Stimulated activated naive CD8-positive, alpha-beta T cell treated with anti-CD3 and anti-CD28 coated beads, Interleukin-15, amount 100 ng/mL, for 72 hours (primary cell): ENCODE measurements at places on chromosomes 2 and 18.

- peak; percentile 41 for DNase-seq
Observed at GRCh38 chr2:39513641-39514094, 76.6 kb upstream of the MAP4K3 start.

DNA sequence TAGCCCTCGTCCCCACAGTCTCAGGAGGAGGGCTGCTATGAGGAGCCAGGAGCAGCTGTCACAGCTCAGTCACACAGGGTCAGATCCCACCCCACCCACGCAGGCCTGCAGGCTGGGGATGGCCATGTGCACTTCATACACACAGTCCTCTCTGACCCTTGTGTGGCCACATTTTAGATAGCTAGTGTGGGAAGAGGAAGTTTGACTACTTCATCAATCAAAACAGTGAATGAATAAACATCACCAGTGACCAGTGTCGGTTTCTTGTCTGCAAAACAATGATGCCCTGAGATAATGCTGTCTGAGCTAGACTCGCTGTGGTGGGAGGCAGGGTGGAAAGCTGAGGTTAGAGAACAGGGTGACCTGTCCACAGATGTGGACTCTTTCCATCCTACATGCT is 107.1 kb downstream of the PIEZO2 start:
- no peak for DNase-seq

DNA sequence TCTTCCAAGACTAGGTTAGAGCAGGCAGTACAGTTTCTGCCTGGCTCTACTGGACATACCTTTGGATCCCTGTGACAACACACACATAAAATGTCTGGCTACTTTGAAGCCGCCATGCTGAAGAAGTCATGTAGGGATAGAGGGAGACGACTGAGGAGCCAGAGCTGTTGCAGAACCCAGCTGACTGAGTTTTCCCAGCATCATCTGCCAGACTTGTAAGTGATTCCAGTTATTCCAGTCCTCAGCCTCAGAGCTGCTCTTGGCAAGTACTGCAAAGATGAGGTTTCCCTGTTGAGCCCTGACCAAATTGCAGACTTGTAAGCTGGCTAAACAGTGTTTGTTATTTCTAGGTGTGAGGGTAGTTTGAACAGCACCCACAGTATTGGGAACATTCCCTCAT is 31.5 kb upstream of the TSPYL6 start:
- DNase-seq = no peak

- no peak for DNase-seq
Observed at GRCh38 chr2:221103930-221104329, 468.2 kb downstream of the EPHA4 start.

GRCh38 chr2:13495051-13495450 is 778.3 kb downstream of the TRIB2 start:
- no peak for DNase-seq

- no peak for DNase-seq
Observed at GRCh38 chr2:10912076-10912731, 470 bp downstream of the KCNF1 start.

GRCh38 chr18:54529444-54529843 is 61.6 kb upstream of the DYNAP start:
- DNase-seq = no peak

- no peak for DNase-seq
Observed at GRCh38 chr2:42369532-42370229, 8.7 kb upstream of the COX7A2L start.

GRCh38 chr18:70036771-70037347 is 89.2 kb upstream of the CD226 start:
- no peak for DNase-seq

DNA sequence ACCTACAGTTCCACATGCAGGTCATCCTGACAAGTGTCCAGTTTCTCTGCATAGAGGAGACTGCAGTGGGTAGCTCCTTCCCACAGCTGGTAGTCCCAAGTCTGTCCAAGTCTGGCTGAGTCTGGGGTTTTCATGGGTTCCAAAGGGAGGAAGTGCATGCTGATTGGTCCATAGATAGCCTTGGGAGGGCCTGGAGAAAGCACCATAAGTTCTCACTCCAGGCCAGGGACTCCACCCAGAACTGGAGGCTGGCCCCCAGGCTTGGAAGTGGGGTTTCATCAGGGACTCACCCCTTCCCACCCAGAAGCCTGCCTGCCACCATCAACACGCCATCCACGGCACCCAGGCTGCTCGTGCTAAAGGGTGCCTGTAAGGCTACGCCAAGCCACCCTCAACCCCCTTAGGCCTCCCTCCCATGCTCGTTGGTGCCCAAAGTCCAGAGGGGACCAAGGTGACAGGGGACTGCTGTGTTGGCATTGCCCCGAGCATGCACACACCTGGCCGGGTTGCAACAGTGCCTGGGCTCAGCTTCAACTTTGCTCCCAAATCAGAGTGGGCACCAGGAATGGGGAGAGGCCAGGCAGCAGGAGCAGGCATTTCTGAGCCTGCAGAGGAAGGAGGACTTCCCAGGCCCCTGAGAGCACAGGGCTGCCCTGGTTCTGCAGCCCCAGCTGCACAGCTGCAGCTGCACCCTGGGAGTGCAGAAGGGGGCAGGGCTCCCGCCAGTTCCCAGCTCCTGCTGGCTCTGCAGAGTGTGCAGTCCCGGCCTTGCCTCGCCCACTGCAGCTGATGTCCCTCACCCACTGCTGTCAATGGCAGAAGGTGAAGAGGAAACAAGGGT is 116.5 kb upstream of the MAP2 start:
- no peak for DNase-seq

- DNase-seq = no peak
Observed at GRCh38 chr2:50529600-50530218, 502.2 kb downstream of the NRXN1 start.

- DNase-seq = no peak
Observed at GRCh38 chr2:113818382-113818951, 62.0 kb upstream of the SLC35F5 start.

DNA sequence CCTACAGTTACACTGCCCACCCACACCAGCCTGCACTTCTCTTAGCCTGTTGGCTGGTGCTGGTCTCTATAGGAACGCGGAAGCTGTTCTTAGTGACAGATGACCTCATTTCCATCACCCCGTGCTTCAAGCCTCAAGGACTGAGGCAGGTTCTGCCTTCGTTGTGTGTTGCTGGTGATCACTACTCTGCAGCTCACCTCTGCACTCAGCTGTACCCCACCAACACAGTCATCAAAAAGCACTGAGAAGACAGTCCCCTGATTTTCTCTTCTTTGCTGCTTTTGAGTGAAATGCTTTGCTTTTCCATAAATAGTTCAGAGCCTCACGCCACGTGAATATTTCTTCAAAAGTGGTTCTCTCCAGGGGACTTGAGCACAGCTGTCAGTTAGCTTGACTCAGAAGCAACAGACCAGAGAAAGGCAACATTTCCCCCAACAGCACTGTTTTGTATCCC is 225.7 kb upstream of the CCDC150 start:
- DNase-seq = no peak

- DNase-seq = no peak
Observed at GRCh38 chr2:225584796-225585195, 185.3 kb downstream of the NYAP2 start.

DNA sequence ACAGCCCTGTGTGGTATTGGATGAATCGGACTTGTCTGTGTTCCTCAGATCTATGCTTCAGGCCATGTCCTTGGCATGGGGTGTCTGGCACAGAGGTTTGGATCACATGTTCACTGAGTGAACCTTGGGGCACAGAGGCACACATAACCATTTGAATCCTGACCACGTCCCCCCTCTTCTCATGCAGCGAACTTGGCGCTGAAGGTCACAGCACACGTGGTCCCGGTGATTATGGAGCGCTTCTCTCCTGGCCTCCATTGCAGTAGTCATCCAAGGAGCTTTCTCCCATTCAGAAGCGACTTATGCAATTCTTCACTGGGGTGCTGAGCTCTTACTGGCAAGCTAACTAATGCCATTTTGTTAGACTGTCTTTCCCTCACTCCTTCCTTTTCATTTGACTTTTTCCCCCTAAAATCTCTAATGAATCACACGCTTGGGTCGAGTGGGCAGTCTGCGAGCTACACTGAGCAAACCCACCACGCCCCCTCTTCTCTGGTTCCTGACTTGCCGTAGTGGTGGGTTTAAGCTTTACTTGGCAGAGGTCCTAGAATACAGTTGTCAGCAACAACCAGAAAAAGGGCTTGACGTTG is 59.4 kb downstream of the KCNG2 start:
- DNase-seq = no peak

GRCh38 chr18:72675394-72675793 is 131.3 kb upstream of the CBLN2 start:
- DNase-seq = no peak

- no peak for DNase-seq
Observed at GRCh38 chr2:236852977-236853374, 232.7 kb upstream of the COPS8 start.

DNA sequence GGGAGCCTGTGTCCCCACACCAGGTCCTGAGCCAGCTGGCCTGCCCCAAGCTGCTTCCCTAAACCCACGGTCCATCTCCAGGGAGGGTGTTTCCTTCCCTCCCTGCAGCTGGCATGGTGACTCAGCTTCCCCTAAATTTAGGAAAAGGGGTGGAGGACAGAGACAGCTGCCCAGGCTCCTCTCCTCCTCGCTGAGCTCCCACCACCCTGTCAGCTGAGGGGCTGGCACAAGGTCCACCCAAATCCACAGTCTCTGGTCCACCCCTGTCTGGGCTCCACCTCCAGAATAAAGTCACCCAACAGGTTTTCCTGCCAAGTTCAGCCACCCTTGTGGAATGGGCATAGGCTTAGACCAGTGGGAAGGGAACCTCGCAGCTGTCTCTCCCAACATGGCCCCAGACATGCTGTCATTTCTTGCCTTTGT is 156.5 kb downstream of the TNS1 start:
- DNase-seq = no peak

DNA sequence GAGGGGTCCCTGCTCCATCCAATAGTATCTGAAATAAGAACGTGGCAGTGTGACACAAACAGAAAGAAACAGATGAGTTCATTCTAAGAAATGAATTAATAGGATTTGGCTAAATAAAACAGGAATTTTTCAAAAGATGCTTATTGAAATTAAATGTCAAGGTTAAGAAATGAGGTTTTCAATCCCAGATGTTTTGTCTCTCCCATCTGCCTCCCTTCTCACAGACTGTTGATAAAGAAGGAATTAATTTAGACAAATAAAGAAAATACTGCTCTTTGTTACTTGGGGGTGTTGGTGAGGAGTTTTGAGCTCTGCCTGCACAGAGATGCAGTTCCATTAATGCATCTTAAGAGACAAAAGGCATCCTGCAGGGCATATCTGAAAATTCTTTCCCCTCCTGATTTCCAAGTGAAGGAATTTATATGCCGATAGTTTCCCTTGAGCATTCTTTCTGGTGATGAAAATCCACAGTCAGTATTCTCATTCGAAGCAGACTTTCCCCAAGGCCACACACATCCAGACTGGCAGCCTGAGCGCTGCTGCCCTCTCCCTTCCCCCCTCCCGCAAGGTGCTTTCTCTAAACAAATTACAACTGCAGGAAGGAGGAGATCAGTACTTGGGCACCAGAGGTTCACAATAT is 385.4 kb upstream of the RND3 start:
- no peak for DNase-seq

DNA sequence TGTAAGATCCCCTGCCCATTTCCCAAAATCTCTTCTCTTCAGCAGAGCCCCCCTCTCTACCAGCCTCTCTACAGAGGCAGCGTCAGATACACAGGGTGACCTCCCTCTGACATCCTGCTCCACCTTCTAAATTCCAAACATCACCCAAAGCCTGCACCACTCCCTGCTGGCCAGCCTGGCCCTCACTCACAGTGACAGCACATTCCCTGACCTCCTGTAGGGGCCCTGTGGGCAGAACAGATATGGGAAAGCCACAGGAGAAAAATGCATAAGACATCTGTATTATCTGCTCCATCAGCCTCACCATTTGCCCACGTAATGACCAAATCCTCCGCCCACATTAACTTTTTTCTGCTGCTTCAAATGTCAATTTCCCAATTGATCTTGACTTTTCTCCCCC is 40.6 kb downstream of the TRABD2A start:
- DNase-seq = no peak

GRCh38 chr18:2111456-2111855 is 459.8 kb downstream of the METTL4 start:
- DNase-seq = no peak

- no peak for DNase-seq
Observed at GRCh38 chr18:80041424-80041823, 7.2 kb downstream of the RBFA start.

DNA sequence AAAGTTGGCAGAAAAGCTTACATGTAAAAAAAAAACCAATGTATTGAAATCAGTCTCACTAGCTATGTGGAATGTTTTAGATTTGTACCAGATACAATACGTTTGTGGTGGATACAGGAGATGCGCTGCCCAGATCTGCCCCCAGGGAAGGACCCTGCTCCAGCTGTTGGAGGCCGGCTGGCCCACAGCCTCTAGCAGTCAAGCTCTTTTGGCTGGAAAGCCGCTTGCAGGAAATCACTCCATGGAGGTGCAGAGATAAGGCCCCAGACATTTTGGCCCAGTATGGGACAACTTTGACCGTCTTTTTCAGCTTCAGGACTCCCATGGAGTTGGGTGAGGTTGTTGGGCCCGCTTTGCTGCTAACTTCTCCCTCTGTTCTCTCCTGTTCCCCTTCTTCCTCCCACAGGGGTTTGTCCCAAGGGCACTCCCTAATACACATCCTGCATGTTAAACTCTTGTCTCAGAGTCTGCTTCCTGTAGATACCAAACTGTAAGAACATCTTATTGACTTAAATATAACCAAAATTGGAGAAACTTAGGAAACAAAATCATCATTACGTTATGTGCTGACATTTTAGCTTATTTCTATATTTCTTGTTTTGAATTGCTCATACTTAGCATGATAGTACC is 1.7 kb upstream of the QPCT start:
- no peak for DNase-seq

GRCh38 chr18:47953471-47953931 is 23.0 kb upstream of the SMAD2 start:
- DNase-seq = peak; percentile 34

- no peak for DNase-seq
Observed at GRCh38 chr2:3948191-3948590, 244.8 kb downstream of the DCDC2C start.
